Dermis microvascular lymphatic vessel endothelial cell (primary cell): ENCODE measurements at places on chromosomes 1 and 21. TPM values are rescaled to one million over a fixed set of nuclear protein-coding genes. Genes with fewer than 3 reads are reported as not detected.

- no peak for DNase-seq
Observed at GRCh38 chr1:238568735-238569134, 678.0 kb upstream of the ZP4 start.

The FCGR1A gene
- not detected in 2 replicates for total RNA-seq

GRCh38 chr1:172405912-172406311 is 14.6 kb upstream of the C1orf105 start:
- DNase-seq: no peak

DNA sequence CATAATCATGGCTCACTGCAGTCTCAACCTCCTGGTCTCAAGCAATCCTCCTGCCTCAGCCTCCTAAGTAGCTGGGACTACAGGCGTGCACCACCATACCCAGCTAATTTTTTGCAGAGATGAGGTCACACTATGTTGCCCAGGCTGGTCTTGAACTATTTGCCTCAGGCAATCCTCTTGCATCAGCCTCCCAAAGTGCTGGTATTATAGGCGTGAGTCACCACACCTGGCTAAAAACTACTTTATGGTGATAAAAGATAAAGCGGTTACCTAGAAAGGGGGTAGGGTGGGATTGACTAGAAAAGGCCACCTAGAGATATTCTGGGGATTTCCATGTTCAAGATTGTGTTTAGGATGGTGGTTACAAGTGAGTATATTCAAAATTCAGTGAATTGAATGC is 5.0 kb downstream of the TSTD1 start:
- no peak for DNase-seq

The ETV3 gene
- total RNA-seq: 11.2 and 15.9 TPM in 2 replicates

DNA sequence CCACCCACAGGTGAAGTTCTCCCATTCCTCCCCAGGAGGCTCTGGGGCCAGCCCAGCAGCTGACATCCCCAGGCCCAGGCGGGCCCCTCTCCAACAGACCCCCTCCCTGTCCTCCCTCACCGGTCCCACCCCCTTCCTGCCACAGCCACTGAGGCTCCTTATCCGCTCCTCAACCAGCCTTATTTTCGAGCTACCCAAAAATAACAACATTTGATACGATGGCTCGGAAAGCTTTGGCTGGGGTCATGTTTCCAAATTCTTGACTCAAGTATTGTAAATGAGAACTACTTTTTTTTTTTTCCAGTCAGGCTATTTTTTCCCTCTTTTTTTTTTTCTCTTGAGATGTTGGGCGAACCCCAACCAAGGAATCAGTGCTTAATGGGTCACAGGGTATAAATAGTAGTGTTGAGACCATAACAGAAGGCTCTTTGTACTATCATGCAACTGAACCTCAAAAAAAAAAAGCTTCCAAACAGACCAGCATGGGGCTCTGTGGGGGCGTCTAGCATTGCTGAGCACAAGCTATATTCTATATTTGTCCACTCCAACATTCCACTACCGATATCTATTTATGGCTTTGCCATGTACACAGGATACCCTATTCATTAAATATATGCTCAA is 27.2 kb downstream of the IRF2BP2 start:
- DNase-seq: no peak
